ENCODE measurements at places on chromosomes 7 and 10. TPM values are rescaled to one million over a fixed set of nuclear protein-coding genes. Genes with fewer than 3 reads are reported as not detected.

MOGAT3 gene
- total RNA-seq = not detected

MLXIPL gene
- not detected for total RNA-seq

TFPI2 gene
- not detected for total RNA-seq

DPYSL4 gene
- total RNA-seq = not detected

PTF1A gene
- total RNA-seq = not detected

EN2 gene
- not detected for total RNA-seq

- no peak for DNase-seq
Measured at GRCh38 chr7:155741805-155742204, 70.5 kb downstream of the SHH start.

DNA sequence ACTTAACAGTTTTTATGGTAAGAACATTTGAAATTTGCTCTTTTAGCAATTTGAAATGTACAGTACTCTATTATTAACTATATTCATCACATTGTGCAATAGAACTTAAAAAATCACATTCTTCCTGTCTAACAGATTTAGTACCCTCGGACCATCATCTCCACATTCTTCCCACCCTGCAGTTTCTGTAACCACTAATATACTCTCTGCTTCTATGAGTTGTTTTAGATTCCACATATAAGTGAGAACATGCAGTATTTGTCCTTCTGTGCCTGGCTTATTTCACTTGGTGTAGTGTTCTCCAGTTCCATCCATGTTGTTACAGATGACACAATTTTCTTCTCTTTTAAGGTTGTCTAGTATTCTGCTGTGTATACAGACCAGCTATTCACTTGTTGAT lies 88.9 kb upstream of the SEC61G start:
- DNase-seq = no peak

GRCh38 chr7:30679664-30680063 lies 2.6 kb downstream of the CRHR2 start:
- DNase-seq = no peak

- DNase-seq = no peak
Measured at GRCh38 chr7:17624379-17624778, 315.9 kb downstream of the SNX13 start.

DNA sequence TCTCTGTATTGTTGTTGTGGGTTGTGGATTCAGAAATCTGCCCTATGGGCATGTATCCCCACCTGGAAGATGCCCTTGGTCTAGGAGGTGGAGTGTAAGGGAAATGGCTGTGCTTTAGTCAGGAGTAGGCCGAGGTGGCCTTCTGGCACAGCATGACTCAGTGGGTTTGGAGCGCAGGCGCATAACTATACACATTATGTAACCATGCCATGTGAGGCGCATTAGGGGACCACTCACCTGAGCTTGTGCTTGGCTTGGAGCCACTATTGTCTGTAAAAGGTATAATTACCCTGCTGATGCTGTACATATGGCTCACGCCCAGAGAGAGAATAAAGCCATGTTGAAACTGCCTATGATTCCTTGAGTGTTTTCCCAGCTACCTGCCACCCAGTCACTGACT lies 20.6 kb upstream of the ADAMTS14 start:
- peak; percentile 17 for DNase-seq

GRCh38 chr10:70892631-70893030 lies 4.3 kb upstream of the PCBD1 start:
- DNase-seq = no peak

DNA sequence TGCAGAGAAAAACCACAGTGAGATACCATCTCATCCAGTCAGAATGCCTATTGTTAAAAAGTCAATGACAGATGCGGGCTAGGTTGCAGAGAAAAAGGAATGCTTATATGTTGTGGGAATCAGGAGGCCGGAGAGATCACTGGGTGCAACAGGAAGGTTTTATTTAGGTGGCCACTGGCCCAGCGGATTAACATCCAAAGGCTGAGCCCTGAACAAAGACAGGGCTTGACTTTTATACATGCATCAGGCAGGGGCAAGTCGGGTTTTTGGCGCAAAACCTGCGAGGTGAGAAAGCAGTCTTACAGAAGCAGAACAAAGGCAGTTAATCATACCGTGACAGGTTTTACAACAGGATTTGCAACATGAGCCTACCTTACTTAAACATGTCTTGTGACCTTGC lies 620 bp downstream of the ZNF117 start:
- no peak for DNase-seq

DNA sequence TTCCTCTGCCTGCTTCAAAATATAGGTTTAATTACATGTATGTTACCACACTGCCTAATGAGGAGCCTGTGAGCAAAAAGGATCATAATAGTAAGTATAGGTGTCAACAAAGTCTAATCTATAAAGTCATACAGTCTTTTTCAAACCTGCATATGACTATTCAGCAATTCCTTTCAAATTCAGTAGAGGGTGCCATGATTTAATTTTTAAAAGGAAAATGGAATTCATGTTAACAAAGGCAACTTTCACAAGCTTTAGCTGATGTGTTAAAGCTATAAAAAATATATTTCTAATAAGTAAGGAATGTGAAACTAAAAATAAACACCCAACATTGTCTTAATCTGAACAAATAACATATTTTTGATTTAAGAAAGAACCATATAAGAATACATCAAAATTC lies 52.1 kb downstream of the MPP7 start:
- peak; percentile 15 for DNase-seq

GRCh38 chr10:119235356-119235755 lies 28.0 kb downstream of the GRK5 start:
- DNase-seq = peak; percentile 63
